ENCODE measurements at places on chromosomes 12 and 14.

GRCh38 chr14:80958226-80958625, 2.8 kb downstream of the TSHR start:
- no peak for DNase-seq

DNA sequence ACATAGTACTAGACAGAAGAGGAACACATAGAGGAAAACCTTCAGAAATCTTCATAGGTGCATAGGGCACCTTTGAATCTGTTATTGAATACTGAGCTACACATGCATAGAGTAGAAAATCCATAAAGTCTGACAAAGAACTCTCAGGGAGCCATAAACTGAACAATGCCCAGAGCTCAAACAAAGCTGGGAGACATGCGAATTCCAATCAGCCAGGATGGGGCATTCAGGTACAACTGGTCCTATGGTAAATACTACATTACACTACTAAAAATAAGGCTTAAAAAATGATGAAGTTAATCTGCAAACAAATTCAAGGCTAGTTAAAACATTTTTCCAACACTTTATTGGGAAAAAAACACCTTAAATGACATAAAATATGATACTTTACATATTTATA, 259.7 kb downstream of the DIO2 start:
- no peak for DNase-seq

DNA sequence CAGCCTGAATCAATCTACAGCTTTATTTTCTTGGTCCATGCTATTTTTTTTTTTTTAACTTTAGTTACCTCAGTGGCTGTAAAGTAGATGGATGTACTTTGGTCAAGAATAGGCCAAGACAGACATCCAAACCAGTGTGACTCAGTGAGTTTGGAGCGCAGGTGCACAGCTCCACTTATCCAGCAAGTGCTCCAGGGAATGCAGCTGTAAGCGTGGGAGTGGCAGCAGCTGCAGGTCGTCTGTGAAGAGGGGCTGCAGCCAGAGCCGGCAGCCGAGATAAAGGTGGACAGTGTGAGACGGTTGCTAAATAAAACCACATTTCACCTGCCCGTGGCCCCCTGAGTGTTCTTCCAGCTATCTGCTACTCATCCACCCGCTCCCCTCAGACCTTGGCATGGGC, 1018.7 kb downstream of the AACS start:
- DNase-seq: no peak

DNA sequence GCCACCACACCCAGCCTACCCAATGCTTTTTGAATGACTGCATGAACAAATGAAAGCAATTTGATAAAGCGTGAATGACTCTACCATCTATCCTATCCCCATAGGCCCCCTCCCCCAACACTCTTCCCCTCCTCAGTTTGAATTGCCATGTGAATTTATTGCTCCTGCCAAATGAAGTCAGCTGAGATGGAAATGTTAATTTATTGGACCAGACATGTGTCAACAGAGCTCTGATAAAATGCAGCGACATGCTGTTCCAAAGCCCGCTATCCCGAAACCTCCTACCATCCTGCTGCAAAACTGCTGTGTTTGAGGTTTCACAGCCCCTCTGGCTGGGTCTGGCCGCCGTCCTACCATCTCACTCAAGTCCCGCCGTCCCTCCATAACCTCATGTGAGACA, 360.5 kb downstream of the CACNA1C start:
- DNase-seq: no peak

DNA sequence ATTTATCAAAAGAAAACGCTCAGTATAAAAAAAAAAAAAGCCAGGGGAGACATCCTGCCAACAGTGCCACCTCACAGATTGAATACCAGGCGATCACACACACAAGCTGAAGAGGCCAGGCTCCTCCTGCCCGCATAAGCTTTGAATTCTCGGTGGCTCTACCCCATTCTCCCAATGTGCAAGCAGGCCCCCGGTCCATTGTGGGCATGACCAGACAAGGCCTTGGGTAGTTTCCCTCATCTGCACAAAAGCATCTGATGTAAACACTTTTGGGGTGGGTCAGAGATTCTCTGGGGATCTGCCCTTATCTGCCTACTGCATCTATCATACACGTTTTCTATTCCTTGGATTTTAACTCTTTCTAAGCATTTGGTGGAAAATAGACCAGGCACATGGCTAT, 16.2 kb downstream of the KLRF2 start:
- DNase-seq: no peak

DNA sequence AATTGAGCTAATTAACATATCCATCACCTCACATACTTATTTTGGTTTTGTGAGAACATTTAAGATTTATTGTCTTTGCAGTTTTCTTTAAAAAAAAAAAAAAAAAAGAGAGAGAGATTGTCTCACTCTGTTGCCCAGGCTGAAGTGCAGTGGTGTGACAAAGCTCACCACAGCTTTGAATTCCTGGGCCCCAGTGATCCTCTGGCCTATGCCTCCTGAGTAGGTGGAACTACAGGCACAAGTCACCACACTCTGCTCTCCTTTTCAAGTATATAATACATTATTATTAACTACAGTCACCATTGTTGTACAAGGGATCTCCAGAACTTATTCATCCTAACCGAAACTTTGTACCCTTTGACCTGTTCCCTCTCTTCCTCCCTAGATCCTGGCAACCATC, 64.0 kb downstream of the NUMB start:
- DNase-seq: no peak

- DNase-seq: no peak
Observed at GRCh38 chr14:50191499-50191898, 39.9 kb downstream of the SOS2 start.

DNA sequence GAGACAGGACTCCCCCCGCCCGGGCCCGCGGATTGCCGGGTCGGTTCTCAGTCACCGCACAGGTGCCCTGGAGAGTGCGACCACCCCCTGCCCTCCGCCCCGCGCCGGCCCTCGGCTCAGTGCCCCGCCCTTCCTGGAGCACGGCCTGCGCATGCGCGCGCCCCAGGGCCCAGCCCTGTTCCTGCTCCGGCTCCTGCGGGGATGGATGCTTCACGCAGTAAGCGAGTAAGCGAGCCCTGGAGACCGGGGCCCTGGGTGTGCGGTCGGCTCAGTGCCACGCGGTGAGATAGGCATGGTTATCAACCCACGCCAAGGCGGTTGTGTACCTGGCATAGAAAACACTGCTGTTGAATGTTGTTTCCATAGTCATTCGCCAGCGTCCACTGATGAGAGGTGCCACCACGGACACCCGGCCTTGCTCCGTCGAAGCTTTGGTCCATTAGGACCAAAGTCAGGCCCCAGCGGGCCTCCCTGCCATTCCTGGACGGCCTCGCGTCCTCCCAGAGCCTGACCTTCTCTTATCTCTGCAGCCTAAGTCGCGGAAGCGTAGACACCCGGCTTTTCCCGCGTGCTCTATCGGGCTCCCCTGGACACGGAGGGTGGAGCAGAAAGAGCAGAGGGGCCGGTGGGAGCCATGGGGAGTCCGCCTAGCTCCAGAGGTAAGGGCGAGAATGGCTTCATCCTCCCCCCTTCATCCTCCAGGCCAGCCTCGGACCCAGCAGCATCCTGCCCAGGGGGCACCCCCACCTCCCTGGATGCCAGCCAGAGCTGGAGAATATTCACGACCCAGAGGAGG, 90.6 kb downstream of the PAPOLA start:
- DNase-seq: no peak

DNA sequence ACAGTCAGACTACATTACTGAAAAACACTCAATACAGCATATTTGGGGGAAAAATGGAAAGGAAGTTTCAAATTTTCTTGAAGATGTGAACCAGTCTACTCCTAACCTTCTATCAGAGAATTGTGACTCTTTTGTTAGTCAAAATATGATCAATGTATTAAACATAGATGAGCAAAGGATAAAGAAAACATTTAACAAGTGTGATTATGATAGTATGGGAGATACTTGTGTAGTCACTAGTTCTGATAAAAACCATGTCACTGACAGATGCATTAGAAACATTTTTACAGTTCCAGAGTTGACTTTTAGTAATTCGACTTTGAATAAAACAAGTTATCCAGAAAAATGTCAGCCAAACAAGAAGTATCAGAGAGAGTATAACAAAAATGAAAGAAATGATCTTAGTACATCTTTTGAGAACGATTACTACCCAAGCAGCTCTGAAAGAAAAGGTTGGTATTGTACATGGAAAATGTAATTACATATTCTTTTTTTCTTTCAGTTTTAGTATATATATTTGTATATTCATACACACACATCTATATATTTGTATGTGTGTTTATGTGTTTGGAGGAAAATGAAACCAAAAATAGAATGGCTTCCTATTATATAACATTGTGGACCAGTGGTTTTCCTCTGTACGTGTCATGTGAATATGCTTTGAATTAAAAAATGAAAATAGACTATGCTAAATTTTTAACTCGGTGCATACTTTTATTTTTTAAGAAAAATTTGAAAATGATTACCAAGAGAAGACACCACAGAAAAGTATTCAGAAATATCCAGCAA, 63.3 kb upstream of the ABCD2 start:
- no peak for DNase-seq

DNA sequence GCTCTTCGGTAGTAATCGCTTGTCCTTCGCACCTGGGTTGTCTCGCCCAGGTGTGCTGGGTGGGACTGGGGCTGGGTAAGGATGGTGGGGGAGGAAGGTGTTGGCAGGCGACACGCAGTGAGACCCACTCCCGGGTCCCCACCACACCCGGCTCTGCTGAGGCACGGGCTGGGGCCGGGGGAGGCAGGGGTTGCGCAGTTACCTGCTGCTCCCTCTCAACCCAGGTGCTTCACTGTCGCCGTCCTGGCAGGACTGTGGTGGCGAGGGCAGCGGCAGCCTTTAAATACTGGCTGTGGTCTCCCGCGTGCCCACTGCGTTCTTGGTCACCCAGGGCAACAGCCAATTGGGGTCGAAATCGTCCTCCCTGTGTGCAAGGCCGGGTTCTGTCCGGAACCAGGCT, at the start of gene CCER1:
CCER1 (minus strand) TSS at position 256 of the 400 bp plus-strand sequence. CDS start 434 bp downstream, outside the sequence.
- no peak for DNase-seq

DNA sequence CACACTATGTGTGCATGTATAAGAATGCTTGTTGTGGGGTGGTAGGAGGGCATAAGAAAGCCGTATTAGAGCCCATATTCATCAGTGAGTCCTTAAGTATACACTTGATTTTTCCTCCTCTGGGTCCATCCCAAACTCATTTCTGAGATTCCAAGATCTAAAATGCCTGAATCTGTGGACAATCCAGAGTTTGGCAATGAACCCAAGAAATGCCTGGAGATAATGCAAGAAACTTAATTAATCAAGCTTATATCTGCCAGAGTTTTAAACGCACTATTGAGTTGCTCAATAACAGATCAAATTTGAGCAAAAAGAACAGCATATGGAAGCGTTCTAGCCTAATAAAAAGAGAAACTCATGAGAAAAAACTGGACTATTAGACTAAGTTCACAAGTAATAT, 143.4 kb upstream of the NAV3 start:
- no peak for DNase-seq

DNA sequence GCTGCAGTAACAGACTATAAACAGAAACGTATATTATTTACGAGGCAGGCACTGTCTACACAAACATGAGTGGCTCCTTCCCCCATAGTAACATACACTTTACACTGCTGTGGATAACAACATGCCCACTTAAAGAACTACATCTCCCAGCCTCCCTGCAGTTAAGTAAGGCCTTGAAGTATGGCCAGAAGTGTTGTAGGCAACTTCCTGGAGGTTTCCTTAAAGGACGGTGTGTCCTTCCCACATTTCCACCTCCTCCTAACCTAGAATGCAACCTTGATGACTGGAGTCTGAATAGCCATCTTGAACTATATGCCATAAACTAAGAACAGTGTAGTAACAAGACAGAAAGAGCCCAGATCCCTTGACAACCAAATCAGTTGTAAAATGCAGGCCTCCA, 20.3 kb downstream of the MED13L start:
- DNase-seq: no peak

GRCh38 chr12:47382305-47382704, 302.5 kb upstream of the AMIGO2 start:
- no peak for DNase-seq

DNA sequence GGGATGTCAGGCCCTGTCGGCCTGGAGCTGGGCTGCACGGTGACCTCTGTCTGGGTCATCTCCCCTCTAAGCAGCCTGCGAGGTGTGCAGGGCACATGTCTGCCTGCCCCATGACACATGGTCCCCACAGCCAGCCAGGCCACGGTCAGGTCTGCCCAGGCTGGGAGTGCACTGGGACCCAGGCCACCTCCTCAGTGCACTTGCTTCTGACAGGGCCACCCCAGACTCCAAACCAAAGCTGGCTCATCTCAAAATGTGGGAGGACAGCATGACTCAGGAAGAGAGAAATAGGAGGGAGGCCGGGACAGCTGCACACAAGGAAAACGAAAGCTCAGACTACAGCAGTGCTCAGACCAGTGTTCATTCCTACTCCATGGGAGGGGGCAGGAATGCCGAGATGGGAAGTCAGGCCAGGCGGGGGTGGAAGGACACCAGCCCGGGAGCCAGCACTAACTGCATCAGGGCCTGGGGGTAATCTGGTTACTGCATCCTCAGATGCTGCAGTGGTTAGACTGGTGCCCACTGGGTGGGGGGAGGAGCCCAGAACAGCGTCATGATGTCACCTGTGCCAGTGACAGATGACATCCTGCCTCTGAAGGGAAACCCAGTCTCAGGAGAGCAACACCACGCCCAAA, 4.0 kb downstream of the P2RX2 start:
- DNase-seq: no peak

GRCh38 chr14:69247676-69248440, 12.1 kb upstream of the GALNT16 start:
- DNase-seq: no peak

- no peak for DNase-seq
Observed at GRCh38 chr14:25252793-25253192, 202.8 kb upstream of the STXBP6 start.

GRCh38 chr14:22249770-22250169, 339.3 kb downstream of the DAD1 start:
- no peak for DNase-seq

- no peak for DNase-seq
Observed at GRCh38 chr14:74610866-74611649, 979 bp downstream of the LTBP2 start.

DNA sequence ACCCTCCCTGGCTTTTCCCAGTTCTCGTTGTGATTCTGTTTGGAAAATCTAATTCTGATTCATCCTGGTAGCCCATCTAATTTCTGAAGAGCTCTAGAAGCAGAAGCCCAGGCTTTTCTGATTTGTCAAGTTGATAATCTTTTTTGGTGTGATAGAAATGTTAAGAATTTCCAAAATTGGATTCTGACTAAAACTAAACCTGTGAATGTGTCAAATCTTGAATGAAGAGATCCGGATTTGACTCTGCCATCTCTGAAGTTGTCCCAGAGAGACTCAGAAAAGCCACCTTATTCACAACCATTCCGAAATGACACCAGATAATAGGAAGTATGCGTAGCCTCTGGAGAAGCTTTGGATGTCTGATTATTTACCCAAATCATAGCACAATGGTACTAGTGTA, 12.8 kb upstream of the CISTR start:
- DNase-seq: no peak

- DNase-seq: no peak
Observed at GRCh38 chr12:104494793-104495158, 38.0 kb downstream of the CHST11 start.

GRCh38 chr12:107322063-107322462, 228.7 kb upstream of the CRY1 start:
- no peak for DNase-seq

GRCh38 chr12:47302111-47302671, 222.4 kb upstream of the AMIGO2 start:
- DNase-seq: no peak

Measured in NCI-H774 (cell line).